Cortex of kidney (tissue), 1 donor: ENCODE measurements at places on chromosomes 2 and 18.

DNA sequence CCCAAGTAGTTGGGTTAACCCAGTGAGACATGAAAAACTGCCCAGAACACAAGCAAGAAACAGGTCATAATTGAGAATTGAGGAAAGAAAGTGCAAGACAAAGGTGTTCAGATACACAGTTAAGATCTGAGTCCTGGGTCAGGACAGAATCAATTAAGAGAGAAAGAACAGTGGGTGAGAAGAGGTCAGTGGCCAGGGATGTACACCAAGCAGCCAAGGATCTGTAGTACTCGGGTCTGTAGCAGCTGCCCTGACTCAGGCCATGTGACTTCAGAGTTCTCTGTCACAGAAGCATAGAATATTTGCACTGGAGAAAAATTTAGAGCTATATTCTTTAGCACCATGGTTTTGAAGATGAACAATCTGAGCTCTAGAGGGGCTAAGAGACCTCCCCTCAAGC is 141.6 kb downstream of the SLC8A1 start:
- no peak for DNase-seq

DNA sequence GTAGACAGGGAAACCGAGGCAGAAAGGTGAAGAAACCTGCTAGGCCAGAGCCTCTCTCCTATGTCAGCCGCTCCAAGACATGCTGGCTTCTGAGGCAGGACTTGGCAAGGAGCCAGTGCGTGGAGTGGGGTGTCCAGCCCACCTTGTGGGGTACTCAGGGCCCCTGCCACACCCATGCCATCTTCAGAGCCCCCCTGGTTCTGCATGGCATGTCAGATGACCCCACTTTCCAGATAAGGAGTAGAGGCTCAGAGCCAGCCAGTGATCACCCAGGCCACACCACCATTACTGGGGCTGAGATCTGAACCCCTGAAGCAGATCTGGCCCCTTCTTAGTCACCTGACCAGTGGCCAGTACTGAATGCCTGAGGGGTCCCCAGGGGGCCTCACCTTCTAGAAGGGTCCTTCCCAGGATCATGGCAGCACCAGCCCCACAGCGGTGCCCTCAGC is 14.7 kb downstream of the CROCC2 start:
- no peak for DNase-seq

- DNase-seq: no peak
Measured at GRCh38 chr2:222769446-222769845, 91.4 kb upstream of the ACSL3 start.

DNA sequence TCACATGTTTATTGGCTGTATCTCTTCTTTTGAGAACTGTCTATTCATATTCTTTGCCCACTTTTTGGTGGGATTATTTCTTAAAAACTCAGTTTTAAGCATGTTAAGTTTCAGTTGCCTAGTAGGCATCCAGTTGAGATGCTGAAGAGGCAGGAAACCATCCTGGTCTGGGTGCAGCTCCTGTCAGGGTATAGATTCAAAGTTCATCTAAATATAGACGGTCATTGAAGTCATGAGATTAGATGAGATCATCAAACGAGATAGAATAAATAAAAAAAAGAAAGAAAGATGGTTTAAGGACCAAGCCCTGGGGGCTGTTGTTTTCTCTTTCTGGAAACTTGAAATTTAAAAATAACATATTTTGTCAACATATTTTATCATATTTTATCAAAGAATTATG is 9.2 kb upstream of the DNAH7 start:
- DNase-seq: no peak

GRCh38 chr2:220134756-220135534 is 507.5 kb downstream of the SLC4A3 start:
- no peak for DNase-seq
